Inflammatory macrophage treated with lipopolysaccharide for 4 hours (primary cell): ENCODE measurements at places on chromosomes 12 and 14.

DNA sequence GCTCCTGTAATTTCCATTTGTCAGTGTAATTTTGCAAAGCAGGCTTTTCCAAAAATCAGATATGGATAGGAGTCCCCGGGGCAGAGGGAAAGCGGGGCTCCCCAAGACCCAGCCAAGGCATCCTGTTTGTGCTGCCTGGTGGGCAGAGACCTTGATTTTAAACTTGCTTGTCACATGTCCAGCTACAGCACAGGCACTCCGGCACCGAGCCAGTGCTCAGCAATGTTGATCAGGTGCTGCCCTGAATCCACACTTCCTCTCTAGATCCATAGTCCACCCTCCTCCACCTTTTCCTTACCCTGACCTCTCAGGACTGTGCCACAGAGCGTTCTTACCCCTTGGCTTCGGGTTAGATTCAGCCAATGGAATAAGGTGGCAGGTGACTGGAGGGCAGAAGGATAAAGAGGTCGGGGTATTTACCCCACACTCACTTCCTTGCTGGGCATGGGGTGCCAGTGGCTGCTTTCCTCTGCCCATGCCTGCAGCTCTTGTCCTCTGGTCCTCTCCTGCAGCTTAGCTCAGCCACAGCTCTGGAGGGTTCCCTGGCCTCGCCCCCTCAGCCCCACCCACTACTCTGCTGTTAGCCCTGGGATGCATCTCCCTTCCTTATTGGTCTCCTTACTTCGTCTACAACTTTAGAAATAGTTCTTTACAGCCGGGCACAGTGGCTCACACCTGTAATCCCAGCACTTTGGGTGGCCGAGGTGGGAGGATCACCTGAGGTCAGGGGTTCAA, 80.1 kb downstream of the IRF2BPL start:
- no peak for DNase-seq

DNA sequence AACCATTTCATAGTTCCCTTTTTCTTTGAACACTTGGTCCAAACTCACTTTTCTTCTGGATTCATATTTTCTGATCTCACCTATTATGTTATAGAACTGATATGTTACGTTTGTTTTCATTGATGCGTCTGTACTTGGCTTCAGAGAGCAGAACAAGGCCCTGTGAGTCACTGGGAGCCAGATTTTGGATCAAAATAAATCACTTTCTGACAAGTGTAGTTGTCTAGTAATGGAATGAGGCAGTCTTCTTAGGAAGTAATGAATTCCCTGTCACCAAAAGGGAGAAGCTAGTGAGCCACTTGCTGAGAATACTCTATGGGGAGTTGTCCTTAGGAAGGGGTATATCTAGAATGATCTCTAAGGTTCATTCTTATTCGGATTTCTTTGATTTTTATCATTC, 10.2 kb downstream of the BICD1 start:
- DNase-seq: no peak

DNA sequence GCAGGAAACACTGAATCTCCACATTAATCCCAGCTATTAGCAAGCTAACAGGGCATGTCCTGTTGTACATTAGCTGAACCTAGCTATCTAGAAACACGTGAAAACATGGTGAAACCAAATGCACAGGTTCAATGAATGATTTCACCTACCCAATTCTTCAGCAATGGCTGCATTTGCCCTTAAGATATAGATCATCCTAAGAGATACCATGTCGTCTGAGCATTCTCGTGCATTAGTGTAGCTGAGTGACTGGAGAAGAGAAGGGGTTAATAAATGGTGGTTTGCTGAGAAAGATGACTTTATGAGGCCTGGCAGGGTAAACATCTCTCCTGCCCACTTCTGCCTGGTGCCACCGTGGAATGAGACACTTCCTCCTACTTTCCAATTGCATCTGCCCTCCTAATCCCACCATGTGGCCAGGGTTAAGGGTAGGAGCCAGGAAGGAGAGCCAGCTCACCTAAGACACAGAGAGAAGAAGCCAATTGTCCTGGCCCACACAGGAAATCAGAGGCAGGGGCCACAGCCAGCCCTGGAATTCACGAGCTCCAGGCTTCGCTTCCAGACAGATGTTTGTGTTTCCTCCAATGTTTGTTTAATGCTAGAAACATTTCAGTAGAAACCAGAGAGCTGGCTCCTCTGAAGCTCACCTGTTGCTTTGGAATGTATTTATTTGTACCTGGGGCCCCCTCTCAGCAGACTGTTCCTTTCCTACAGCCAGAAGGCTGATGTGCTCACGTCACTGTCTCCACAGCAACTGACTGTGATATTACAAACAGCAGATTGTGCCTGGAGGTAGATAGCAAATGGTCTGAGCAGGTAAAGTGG, 126.0 kb upstream of the PARP11 start:
- no peak for DNase-seq

- no peak for DNase-seq
These were observed 71.0 kb downstream of the SLC6A15 start for GRCh38 chr12:84841591-84841990.

- no peak for DNase-seq
These were observed 6.0 kb upstream of the NUDT14 start for GRCh38 chr14:105187116-105187515.

GRCh38 chr12:112496496-112496895, 77.7 kb downstream of the PTPN11 start:
- DNase-seq: no peak

- DNase-seq: peak; percentile 80
These were observed 6.7 kb upstream of the SLC15A4 start for GRCh38 chr12:128830505-128830893.

DNA sequence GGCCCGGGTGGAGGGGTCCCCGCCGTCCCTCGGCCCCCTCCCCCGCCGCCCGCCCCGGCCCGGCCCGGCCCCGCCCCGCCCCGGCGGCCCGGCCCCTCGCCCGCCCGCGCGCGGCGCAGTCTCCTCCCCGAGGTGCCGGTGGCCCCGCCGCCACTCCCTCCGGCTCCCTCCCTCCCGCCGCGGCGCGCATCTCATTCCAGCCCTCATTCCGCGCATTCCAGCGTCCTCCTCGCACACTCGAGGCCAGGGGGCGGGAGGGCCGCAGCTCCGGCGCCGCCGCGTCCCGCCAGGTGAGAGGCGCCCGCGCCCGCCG, at the start of gene TEAD4:
Gene TEAD4 (plus strand): TSS at position 206 of the 313 bp plus-strand sequence.
- no peak for DNase-seq

DNA sequence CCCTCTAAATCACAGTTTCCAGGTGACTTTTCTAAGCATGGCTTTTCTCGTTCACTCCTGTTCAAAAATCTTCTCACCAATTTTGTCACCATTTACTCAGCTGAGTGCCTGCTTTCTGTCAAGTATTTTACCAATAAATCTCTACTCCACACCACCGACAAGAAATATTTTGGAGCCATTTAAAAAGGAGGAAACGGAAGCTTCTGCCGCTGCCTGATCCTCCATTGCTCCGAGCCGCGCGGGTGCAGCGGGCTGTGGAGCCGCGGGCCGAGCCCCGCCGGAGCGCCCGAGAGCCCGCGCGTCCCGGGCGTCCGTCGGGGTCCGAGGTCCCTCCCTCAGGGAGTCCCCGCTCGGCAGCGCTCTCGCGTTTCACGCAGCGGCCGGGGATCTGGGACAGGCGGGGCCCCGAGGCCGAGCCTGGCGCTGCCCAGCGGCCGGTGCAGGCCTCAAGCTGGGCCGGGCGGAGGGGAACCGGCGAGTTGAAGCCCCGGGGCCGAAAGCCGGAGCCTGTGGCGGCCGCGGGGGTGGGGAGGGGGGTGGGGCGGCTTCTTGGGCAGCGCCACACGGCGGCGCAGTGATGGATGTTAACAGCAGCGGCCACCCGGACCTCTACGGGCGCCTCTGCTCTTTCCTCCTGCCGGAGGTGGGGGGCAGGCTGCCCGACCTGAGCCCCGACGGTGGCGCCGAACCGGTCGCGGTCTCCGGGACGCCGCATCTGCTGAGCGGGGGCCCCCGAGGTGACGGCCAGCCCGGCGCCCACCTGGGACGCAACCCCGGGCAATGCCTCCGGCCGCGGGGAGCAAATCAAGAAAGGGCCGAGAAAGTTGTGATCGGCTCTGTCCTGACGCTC, 1.1 kb upstream of the HEBP1 start:
- peak; percentile 66 for DNase-seq

GRCh38 chr14:51648296-51648695, 3.4 kb upstream of the FRMD6 start:
- DNase-seq: no peak

- no peak for DNase-seq
These were observed 319.2 kb downstream of the NUAK1 start for GRCh38 chr12:105819549-105819948.

- peak; percentile 62 for DNase-seq
These were observed 23.0 kb downstream of the PDE6H start for GRCh38 chr12:14995583-14996425.

DNA sequence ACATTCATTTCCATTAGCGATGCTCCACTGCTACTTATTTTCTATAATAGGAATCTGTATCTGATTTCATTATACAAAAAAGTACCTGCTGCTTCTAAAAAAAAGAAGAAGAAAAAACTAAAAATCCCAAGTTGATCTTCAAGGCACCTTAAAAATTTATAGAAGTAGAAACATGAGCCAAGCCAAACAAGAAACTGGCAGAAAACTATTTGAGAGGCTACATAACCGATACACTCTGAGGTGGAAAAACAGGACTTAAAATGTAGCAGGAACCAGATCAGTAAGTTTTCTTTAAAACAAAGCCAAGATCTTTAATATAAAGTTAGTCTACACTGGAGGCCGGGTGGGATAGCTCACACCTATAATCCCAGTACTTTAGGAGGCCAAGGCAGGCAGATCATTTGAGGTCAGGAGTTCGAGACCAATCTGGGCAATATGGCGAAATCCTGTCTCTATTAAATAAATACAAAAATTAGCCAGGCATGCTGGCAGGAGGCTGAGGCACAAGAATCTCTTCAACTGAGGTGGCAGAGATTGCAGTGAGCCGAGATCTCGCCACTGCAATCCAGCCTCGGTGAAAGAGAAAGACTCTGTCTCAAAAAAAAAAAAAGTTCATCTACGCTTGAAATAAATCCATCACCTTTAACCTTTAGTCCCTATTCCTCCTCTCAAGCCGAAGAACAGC, 278.6 kb downstream of the MED13L start:
- DNase-seq: no peak

GRCh38 chr12:46777587-46777986, 48.2 kb downstream of the SLC38A4 start:
- DNase-seq: no peak

DNA sequence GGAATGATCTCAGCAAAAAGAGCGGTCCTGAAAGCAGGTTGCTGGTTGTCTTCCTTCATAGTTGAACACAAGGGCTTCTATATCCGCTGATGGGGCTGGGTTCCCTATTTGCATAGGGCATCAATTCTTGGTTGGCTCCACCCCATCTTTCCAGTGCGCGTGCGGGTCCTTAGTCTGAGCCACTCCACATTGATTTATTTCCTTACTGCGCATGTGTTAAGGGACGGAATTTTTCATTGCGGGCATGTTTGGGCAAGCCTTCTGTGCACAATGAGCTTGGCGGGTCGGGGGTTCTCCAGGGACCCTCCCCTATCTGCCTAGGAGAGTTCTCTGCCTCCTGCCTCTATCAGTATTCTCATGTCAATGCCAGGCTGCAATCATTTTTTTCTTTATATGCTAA, 21.2 kb upstream of the DLGAP5 start:
- no peak for DNase-seq

DNA sequence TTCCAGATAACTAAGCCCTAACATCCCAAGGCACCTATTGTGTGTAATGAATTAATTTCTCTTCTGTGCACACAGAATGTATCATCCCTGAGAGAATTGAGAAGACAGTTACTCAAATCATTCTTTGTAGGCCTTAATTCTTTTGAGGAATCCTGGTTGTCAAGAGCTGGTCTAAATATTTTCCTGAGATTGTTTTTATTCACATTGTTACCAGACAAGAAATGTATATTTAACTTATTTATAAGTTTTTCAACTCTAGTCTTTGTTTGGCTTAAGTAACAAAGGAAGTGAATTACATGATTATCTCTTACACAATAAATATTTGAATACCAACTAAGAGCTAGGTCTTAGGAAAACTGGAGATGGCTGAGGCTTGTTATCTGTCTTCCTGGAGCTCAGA, 169.4 kb downstream of the DACT1 start:
- peak; percentile 10 for DNase-seq

DNA sequence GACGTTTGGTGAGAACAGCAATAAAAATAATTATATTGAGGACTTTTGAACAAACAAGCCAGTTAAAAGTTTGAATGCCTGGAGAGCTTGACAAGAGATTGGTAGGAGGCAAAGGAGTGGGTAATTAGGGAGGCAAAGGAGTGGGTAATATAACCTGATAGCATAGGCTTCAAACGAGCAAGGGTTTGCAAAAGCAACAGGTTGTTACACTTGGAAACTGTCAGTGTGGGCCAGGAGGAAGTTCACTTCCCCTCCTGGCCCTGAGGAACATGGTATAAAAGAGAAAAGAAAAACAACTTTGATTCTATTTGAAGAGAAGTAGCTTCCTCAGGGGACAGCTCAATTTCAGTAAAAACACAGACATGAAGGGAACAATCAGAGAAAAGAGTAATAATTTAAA, 121.7 kb downstream of the CCER1 start:
- no peak for DNase-seq

- DNase-seq: no peak
These were observed 5.7 kb downstream of the PTHLH start for GRCh38 chr12:27966870-27967269.

GRCh38 chr14:71361336-71361735, 454.1 kb downstream of the PCNX1 start:
- peak; percentile 67 for DNase-seq

DNA sequence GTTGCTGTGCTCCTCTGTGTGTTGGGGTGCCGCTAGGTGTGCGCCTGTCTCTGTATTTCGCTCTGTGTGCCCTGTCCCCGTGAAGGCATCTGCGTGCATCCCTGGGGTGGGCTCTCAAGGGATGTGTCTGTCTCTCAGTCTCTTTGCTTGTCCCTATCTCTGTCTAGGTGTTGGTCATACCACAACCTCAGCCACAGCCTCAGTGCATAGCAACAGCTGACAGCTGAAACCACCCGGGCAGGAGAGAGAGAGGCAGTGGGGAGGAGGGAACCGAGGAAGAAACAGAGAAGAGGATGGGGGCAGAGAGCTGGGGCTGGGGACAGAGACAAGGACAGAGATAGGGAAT, 953 bp upstream of the NXPH4 start:
- DNase-seq: no peak

GRCh38 chr12:48826209-48826855, 8.0 kb downstream of the CACNB3 start:
- DNase-seq: no peak

DNA sequence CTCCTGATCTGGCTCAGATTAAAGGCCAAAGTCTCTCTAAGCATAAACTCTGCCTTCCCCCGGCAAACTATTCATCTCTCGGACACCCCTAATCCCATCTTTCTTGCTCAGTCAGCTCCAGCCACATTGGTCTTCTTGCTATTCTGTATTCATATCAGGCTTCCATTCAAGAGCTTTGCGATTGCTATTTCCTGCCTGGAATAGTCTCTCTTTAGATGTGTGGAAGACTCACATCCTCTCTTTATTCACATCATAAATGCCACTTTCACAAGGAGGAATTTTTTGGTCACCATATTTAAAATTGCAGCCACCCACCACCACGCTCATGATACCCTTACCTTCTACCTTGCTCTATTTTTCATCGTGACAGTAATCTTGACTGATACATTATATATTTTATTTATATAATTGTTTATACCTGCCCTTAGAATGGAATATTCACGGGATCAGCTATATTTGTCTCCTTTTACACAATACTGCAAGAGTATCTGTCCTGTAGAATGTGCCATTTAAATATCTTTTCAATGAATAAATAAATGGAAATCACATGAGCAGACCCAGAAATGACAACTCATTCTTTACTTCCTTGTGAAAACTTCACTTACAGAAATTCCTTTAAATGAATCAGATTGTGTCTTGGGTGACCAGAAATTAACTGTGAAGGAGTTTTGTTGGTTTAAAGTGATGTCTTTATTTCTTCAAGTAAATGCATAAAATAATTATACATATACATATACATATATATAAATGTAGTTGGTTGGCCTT, 780.6 kb upstream of the FLRT2 start:
- no peak for DNase-seq
